Activated CD8-positive, alpha-beta T cell treated with anti-CD3 and anti-CD28 coated beads, Interleukin-2, amount 10 ng/mL, durations not matched to agents 7 days and 5 days (primary cell): ENCODE measurements at places on chromosomes 11 and 22.

DNA sequence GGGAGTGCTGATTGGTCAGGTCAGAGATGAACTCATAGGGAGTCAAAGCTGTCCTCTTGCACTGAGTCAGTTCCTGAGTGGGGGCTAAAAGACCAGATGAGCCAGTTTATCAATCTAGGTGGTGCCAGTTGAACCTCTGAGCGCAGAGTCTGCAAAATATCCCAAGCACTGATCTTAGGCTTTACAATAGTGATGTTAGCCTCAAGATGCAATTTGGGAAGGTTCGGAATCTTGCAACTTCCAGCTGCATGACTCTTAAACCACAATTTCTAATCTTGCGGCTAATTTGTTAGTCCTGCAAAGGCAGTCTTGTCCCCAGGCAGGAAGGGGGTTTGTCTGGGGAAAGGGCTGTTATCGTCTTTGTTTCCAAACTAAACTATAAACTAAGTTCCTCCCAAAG is 92.3 kb upstream of the PARVA start:
- peak; percentile 12 for DNase-seq

DNA sequence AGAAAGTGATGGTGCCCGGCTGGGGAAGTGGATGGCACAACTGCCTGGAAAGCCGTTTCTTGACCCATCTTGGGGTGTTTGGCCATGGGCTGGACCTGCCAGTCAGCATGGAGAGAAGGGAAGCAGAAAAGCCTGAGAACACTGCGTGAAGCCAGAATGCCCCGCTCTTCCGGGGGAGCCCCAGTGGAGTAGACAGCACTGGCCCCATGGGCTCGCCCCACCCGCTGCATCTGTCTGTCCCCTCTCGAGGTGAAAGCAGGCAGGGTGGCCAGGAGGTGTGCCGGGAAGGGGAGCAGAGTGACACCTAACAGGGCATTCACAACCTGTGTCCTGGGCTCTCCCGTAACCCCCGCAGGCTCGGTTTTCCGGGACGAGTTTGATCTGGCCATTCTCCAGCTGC is 57.1 kb upstream of the TBCEL start:
- DNase-seq = no peak

DNA sequence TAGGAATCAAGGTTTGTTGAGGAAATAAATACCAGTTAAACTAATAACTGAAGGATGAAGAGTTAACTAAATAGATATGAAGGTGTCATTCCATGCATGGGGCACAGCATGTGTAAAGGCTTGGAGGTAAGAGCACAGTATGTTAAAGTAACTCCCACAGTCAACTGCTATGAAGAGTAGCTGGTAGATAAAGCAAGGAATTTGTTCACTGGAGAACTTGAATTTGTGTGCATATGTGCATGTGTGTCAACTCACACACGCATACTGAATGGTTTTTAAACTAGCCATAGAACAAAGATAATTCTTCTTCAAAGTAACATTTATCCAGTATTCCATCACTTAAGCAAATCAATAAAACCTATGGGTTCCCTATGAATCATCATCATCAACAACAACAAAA is 135.9 kb downstream of the FAM76B start:
- no peak for DNase-seq

GRCh38 chr11:26599425-26599824 is 27.4 kb upstream of the MUC15 start:
- DNase-seq = no peak

GRCh38 chr11:9787981-9788521 is 124.2 kb downstream of the SWAP70 start:
- DNase-seq = no peak

DNA sequence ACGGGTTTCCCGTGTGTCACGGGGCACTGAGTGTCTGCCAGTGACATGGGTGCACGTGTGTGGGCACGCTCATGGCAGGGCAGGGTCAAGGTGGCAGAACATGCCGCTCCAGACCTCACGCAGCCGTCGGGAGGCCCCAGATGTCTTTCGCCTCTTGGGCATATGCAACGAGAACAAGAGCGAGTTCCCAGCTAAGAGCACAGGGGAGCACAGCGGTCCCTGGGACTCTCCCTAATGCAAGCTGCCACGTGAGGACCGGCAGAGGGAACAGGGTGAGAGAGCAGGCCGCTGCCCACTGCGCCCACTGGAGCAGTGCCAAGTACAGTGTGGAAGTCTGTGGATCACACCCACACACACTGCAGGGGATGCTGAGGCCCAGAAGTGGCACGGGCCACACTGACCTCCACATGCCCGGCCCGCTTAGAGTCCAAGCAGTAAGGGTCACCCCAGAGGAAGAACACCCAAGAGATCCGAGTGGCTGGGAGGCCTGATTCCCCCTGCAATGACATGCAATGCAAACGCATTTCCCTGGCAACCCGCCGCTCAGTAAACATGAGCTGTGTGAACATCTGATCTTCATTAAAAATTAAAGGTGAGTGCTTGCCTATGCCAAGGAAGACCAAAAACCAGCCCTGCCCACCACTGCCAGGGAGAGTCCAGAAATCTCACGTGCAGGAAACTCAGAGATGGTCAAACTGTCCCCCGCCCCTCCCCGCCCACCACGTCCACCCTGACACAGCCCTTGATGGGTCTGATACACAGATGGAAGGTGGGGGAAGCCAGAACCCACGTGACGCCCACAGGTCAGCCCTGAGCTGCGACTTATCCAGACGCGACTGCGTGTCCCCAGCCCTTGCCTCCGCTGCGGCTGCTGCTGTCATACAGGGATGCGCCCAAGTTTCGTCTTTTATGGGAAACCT is 11.7 kb downstream of the CERK start:
- DNase-seq = no peak

DNA sequence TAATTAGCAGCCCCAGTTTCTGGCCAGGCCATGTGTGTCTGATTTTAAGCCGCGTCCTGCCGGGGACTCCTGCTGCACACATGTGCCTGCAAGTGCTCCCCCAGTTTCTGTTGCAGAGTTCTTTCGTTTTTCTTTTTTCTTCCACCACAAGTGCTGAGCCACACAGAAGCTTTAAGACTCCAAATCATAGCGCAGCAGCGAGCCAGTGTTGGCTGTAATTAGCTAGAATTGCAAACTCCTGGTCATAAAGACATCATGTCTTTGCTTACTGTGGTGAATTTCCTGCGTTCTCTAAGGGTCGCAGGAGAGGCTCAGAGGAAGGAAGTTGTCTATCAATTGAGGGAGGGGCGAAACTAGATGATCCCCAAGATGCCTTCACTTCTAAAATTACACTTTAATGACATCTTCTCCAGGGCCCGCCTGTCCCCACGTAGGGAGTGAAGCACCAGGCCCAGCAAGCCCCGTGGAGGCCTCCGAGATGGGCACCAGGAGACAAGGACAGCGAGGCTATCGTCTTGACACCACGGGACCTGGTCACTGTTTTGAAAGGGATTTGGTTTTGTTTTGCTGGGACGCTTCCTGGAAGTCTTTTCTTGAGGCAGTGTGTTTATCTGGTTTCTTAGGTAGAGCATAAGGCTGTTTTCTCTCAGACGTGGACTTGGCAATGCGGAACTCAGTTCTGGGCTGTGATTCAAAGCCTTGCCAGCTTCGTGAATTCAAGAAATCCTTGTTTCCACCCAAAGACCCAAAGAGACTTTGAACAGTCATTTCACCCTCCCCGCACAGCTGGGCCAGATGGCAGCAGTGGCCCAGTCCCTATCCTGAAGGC is 71.8 kb downstream of the UBASH3B start:
- peak; percentile 70 for DNase-seq

- no peak for DNase-seq
Measured at GRCh38 chr11:75456596-75457183, 23.7 kb upstream of the KLHL35 start.

GRCh38 chr11:126336138-126336541 is 19.3 kb upstream of the ST3GAL4 start:
- DNase-seq = no peak

DNA sequence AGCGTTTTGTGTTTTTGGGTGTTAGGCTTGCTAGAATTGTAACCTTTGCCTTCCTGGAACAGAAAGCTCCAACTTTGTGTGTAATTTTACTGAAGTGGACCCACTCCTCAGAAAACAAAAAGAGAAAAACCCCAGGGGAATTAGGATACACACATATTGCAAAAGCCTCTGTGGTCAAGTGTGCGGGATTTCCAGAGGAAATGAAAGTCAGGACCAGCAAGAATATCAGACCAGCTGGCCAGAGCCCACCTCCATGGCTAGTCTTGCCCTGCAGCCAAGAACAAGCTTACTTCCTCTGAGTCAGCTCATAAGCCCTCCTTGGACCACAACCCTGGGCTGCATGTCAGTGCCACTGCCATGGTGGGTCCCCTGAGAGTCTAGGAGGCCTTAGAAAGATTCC is 37.0 kb upstream of the FTH1 start:
- DNase-seq = no peak

- no peak for DNase-seq
Measured at GRCh38 chr11:109612496-109612895, 190.5 kb downstream of the C11orf87 start.
